ENCODE measurements at places on chromosomes 16 and 17. TPM values are rescaled to one million over a fixed set of nuclear protein-coding genes. Genes with fewer than 3 reads are reported as not detected.

- no peak for DNase-seq
- H3K4me1 ChIP-seq = peaks cover 38% of the 10 kb centered on the region
- H3K27me3 ChIP-seq = no peaks in the 10 kb centered on the region
- H3K36me3 ChIP-seq = peaks cover 3% of the 10 kb centered on the region
- peak overlapping the region; percentile 88 for H3K27ac ChIP-seq
Measured at GRCh38 chr17:21211825-21212479, 2.0 kb downstream of the TMEM11 start.

- DNase-seq = no peak
- H3K36me3 ChIP-seq = no peaks in the 10 kb centered on the region
- H3K4me3 ChIP-seq = peak within 1 kb of the TSS; percentile 77
- no peaks in the 10 kb centered on the region for H3K4me1 ChIP-seq
- H3K27me3 ChIP-seq = peaks cover 28% of the 10 kb centered on the region
- no peak within 1 kb of the TSS for H3K27ac ChIP-seq
Measured at GRCh38 chr16:2196162-2196980, at the start of gene CASKIN1. TSS of gene CASKIN1 (minus strand) at chr16:2196605. CDS start at chr16:2196432, 173 bp downstream.

Gene MSL1
- total RNA-seq = 128 TPM

Gene FAM83G
- 8.3 TPM for total RNA-seq

GRCh38 chr17:31513731-31514427 is 122.4 kb downstream of the RAB11FIP4 start:
- no peak overlapping the region for H3K27ac ChIP-seq
- no peak for DNase-seq
- peaks cover 4% of the 10 kb centered on the region for H3K36me3 ChIP-seq
- H3K4me3 ChIP-seq = no peak overlapping the region
- H3K27me3 ChIP-seq = no peaks in the 10 kb centered on the region
